ENCODE measurements at places on chromosomes 11 and 22. TPM values are rescaled to one million over a fixed set of nuclear protein-coding genes. Genes with fewer than 3 reads are reported as not detected.

DNA sequence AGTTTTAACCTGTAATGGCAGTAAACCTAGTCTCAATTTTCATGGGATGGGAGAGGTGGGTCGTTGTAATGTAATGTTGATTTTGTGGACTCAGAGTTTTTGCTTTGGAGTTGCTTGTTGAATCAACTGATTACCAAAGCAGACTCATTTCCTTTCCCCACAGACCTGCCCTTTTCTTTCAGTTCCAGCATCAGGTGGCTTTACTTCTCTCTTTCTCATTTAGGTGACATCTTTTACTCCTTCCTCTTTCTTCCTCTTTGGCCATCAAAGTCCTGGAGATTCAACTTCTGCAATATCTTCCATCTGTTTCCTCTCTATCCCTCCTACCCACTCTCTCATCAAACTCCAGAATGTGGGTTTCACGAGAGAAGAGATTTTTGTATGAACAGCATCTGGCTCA, 313.9 kb downstream of the TMEM135 start:
- no peak for DNase-seq

DNA sequence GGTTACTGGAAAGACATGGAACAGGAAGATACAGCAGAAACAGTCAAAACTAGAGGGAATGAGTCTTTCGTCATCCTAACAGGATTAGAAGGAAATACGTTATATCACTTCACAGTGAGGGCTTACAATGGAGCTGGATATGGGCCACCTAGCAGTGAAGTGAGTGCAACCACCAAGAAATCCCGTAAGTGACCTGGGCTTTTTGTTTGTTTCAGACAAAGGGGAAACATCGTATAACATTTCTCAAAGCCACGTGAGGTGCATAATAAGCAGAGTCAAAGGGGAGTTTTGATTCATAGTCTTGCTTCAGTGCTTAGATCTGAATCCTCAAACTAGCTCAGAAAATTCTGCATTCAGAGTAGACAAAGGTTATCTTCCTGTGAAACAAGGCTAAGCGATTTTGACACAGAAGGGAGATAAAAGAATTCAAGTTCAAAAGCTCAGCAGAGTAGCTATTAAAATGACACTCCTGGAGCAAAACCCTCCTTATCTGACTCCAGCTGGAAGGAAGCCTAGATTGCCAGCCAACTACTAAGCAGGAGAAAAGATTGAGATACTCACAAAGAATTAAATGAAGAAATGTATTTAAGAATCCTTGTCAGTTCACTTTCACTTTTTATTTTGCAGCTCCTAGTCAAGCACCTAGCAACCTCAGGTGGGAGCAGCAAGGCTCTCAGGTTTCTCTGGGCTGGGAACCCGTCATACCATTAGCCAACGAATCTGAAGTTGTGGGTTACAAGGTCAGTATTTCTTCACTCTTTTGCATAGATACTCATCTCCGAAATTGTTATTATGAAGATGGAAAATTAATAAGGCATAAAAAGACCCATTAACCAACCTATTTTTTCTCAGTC, 346.4 kb upstream of the ARHGAP42 start:
- no peak for DNase-seq

- no peak for DNase-seq
Observed at GRCh38 chr11:83612891-83613766, 327.0 kb upstream of the CCDC90B start.

DNA sequence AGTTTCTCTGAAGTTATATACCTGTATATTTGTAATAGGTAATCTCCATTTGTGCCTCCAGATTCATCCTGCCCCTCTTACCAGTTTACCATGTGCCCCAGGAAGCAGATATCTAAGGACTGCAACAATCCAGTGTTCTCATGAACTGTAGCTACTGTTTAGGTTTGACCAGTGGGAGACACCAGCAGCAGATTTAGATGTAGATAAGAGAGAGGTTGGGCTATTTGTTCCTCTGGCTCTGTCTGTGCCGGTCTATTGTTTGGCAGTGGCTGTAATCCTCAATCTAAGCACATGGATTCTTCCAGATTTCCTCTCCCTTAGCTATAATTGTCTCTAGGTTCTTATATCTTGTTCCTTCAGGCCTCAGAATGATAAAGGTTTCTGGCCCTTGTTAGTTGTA, 88.4 kb downstream of the ANO3 start:
- no peak for DNase-seq

DNA sequence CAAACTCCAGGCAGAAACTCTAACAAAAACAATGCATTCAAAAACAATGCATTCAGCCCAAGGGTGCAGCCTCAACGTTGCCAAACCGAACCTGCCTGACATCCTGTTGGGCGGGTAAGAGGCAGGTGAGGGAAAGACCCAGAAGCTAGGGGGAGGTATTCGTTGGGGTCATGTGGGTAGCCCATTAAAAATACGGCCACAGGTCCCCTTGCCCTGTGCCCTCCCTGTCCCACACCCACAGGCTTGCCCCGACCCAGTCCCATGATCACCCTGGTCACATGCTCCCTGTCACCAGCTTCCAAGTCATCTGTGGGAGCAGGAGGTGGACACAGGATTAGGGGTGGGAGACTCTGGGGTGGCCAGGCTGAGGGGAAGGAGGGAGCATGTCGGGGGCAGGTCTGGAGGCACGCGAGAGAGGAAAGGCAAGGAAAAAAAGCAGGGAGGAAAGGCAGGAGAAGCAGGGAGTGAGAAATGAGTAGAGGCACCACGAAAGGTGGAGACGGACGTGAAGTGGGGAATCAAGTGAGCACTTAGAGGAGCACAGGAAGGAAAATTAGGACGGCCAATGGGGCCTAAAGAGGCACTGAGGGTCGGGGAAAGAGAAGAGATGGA, 683 bp downstream of the PLA2G6 start:
- peak; percentile 83 for DNase-seq

- DNase-seq: no peak
Observed at GRCh38 chr22:43101306-43101705, 9.2 kb upstream of the BIK start.

DNA sequence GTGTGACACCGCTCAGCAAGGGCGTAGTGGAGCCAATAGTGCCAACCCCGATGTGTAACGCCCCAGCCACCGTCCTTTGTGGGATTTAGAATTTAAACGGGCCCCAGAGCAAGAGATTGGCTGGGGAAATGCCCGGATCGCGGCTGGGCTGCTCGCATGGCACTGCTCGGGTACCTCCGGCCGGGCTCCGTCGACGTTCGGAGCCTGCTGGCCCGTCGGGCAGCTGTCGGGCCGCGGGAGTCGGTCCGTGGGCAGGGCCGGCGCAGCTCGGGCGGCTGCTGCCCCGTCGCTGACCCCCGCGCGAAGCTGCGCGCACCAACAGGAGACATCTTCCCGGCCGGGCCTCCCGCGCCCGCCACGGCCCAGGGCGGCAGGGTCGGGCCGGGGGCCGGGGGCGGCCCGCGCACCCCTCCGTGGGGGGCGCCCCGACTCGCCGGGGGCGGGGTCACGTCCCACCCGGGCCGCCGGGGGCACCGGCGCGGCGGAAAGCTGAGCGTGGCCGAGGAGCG, 1.3 kb upstream of the KDM2A start:
- peak; percentile 77 for DNase-seq

The OR6A2 gene
- 0.50 TPM for total RNA-seq

The JAML gene
- 318 TPM for total RNA-seq

The TPBGL gene
- total RNA-seq: 0.19 TPM

The GVQW3 gene
- total RNA-seq: 4.3 TPM

Measured in activated CD4-positive, alpha-beta T cell treated with anti-CD3 and anti-CD28 coated beads, Interleukin-2, amount 10 ng/mL, durations not matched to agents 24 days and 14 days (primary cell).